ENCODE measurements at places on chromosomes 12 and 14. TPM values are rescaled to one million over a fixed set of nuclear protein-coding genes. Genes with fewer than 3 reads are reported as not detected.

- DNase-seq: no peak
These were observed 16.6 kb upstream of the CLEC2A start for GRCh38 chr12:9948606-9949296.

DNA sequence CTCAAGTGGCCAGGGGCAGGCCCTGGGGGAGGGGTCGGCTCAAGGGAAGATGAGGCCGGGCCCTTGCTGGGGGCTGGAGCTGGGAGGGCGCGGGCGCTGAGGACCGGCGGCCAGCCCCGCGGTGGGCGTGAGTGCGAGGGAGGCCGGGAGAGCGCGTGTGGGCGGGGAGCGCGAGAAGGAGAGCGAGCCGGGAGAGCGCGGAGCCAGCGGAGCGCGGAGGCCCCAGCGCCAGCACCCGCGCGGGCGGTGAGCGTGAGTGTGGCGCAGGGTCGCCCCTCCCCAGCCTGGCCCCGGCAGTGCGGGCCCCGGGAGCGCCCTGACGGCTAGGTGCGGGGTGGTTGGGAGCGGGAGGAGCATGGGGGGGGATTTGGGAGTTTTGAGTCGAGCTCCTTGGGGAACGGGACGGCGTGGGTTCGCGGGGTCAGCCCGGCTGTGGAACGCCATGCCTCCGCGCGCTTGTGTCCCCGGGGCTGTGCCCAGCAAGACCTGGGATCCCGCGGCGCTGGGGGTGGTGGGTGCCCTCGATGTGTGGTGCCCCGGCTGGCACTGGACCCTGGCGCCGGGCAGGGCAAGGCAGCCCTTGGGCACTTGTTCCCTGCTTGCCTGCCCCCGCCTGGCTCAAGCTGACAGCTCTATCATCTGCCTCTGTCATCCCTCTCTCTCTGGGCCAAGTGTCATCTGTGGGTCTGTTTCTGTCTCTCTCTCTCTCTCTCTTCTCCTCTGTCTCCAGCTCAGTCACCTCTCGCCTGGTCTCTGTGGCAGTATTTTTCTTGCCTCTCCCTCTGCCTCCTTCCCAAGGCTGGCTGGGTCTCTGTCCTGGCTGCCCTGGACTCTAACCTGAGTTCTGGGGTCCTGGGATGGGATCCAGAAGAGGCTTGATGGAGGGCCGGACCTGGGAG lies at the start of gene LBHD2:
TSS of gene LBHD2 (plus strand) at position 190 of the 899 bp plus-strand sequence. CDS start 1,803 bp downstream, outside the sequence.
- DNase-seq: no peak

DNA sequence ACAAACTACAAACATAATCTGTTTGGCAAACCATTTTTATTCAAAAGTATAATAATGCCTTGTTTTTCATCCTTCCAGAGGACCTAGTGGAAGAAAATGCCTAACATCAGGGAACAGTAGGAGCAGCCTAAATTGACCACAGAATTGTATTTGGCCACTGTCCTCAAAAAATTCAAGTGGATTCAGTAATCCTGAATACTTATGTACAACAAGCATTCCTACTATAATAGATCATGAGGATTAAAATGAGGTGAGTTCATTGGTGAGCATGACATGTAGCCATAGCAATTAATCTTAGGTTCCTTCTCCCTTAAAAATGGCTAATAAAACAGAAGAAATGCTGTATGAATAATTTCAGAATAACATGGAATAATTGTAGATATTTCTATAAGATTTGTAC lies 209.3 kb downstream of the DAD1 start:
- peak; percentile 18 for DNase-seq

GRCh38 chr12:61880186-61880585 lies 380.0 kb upstream of the USP15 start:
- no peak for DNase-seq

DNA sequence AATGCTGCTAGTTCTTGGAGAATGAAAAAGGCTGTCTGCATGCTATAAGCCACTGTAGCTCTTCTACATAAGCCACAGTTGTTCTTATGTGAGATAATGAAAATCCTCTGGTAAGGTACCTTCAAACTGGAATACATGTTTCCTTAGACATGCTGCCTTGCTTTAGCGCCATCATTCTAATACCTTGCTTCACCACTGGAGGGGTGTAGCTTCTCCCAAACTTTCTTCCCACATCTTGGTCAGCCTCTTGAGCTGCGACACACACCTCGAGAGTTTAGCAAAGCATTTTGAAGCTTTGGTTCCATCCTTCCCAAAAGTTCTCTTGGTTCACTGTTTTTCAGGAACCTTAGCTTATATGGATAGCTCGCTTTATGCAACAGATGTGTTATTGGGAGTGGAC lies 69.5 kb downstream of the NKX2-1 start:
- DNase-seq: no peak

DNA sequence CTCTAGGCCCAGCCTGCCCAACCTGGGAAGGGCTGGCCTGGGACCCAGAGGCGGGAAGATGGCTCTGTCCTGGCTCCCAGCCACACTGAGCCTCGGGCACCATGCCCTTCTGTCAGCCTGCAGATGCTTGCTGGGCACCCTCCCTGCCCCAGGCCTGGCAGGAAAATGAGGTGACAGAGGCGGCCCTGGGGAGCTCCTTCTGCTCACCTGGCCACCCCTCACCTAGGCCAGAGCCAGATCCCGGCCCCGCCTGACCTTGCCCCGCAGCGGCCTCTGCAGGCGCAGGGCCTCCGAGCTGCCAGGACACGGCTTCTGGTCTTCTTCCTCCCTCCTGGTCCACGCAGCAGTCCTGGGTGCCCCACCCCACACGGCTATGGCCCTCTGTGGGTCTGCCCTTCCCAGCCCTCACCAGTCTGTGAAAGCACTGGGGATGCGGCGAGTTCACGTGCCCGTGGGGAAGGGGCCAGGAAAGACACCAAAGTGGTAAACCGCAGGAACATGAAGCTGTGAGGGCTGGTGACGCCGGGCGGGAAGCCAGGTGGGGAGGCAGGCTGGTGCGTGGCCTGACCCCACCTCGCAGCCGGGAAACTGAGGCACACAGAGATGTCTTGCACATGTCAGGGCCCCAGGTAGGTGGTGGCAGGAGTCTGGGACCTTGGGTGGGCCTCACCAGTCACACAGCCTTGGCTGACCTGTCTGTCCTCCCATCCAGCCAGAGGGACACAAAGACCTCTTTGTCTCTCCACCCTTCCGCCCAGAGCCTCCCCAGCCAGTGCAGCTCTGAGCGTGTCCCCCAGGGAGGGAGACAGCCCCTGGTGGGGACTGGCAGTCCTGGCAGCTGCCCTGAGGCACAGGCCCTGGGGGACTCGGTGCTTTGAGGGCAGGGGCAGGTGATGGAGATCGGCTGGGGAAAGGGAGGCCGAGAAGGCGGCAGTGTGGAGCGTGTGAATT lies 12.8 kb downstream of the BAG5 start:
- DNase-seq: no peak

GRCh38 chr14:61673305-61673704 lies 22.0 kb upstream of the HIF1A start:
- no peak for DNase-seq

GRCh38 chr12:27747111-27747820 lies 32.8 kb upstream of the KLHL42 start:
- no peak for DNase-seq

DNA sequence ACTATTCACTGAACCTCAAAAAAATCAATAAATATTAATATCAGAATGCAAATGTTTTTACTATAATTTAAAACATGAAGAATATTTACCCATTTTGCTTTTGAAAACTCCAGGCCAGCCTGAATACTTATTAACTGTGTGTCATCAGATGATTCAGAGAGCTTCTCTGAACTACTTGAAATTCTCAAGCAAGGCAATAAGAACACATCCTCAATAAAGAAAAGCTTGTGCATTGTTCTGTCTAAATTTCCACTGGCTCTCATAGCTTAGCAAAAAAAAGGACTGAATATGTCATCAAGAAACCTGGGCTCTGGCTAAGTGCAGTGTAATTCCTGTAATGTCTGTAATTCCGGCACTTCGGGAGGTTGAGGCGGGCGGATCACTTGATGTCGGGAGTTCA lies 194.1 kb downstream of the BTG1 start:
- DNase-seq: no peak

- DNase-seq: no peak
These were observed 1.9 kb downstream of the BCL7A start for GRCh38 chr12:122023339-122024131.

DNA sequence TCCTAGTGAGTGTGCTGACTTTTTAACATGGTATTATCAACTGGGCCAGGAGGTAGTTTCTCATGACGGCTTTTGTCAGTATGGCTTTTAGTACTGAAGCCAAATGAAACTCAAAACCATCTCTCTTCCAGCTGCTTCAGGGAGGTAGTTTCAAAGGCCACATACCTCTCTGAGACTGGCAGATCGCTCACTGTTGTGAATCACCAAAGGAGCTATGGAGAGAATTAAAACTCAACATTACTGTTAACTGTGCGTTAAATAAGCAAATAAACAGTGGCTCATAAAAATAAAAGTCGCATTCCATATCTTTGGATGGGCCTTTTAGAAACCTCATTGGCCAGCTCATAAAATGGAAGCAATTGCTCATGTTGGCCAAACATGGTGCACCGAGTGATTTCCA lies 141.1 kb downstream of the HMGA2 start:
- DNase-seq: no peak

GRCh38 chr14:89013098-89013504 lies 188.7 kb downstream of the TTC8 start:
- no peak for DNase-seq

- DNase-seq: no peak
These were observed 6.4 kb upstream of the RABGGTA start for GRCh38 chr14:24277606-24278321.

- peak; percentile 26 for DNase-seq
These were observed 777 bp downstream of the ASCL1 start for GRCh38 chr12:102958073-102958829.

DNA sequence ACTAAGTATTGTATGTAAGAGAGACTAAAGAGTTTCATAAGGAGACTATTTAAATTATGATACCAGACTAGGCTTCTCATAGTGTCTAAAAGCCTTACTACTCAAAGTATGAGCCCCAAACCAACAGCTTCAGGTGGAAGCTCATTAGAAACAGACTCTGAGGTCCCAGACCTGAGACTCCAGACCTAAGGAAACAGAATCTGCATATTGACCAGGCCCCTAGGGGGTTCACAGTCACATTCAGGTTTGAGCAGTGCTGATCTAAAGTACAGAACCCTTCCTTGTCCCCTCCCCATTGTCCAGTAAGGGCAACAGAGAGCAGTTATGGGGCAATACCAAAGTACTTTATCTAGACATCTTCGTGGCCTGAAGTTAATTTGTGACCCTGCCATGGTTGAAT lies 87.7 kb downstream of the SSPN start:
- no peak for DNase-seq

DNA sequence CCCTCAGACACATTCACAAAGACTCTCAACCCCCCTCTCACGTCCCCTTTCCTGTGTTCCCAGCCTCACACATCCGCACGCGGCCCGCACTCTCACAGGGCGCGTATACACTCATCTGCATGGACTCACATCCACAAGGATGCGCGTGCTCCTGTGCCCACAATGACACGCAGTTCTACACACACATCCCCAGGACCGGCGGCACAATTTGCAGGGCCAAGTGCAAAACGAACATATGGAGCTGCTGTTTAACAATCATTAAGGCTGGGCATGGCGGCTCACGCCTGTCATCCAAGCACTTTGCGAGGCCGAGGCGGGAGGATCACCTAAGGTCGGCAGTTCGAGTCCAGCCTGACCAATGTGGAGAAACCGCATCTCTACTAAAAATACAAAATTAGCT lies 36.4 kb upstream of the EML1 start:
- no peak for DNase-seq

DNA sequence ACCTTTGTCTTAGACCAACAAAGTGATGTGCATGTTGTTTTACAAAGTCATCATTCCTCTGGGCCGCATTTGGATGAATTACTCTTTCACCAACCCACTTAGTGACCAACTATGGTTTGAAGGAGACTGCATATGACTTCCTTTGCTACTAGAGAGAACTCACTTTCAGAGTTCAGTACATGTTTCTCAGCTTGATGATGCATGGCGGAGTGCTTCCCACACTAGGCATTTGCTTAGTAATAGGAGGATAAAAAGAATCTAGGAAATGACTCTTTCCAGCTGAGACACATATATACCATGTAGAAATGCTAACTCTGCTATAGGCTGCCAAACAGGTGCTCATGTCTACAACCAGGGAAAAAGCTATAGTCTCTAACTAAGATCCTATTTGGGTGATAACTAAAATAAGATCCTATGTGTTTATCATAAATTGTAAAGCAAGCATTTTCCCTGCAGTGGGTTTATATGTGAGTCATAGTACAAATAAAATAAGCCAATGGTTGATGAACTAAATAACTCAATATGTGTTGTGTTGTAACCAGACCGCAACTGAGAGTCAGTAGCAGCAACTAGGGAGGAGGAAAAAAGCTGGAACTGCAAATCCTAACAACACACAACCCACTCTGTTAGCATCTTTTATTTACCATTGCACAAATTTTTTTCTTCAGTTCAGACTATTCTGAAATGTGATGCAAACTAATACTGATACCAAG lies 87.2 kb downstream of the TSPAN8 start:
- DNase-seq: no peak

- no peak for DNase-seq
These were observed 229.2 kb downstream of the SPTSSA start for GRCh38 chr14:34232790-34233189.

DNA sequence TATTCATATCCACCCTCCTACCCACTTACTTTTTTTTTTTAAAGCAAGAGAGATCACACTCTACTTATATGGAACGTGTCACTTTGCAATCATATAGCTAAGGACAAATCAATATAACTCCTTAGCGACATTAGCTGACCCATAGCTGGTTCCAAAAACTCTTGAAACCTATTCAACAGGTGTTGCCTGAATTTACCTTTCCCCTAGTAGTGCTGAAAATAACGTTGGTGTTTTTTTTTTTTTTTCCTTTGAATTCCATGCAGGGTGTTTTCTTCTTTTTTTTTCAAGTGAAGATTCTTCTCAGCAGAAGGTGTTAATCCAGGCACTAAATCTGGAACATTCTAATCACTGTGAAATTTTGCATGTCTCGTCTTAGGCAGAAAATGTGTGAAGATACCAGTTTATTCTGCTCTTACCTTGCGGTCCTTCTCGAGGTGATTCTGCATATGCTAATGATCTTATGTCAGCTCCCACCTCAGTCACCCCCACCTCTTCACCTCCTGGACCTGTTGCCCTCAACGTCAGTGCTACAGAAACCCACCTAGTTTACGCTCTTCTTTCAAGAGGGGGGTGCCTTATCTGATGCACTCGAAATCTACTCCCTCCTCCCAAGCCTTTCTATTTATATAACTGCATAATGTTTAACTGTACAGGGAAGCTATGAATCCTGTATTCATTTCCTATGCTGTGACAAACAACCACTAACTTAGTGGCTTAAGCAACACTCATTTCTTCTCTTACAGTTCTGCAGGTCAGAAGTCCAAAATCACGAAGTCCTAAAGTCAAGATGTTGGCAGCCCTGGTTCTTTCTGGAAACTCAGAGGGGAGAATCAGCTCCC lies 7.1 kb upstream of the VPS37B start:
- DNase-seq: no peak

Gene FGF6
- total RNA-seq: not detected

Gene SLC6A12
- not detected for total RNA-seq

Gene RDH12
- total RNA-seq: 0.07 TPM

Gene TMEM30B
- 17.9 TPM for total RNA-seq

Gene CFAP251
- total RNA-seq: 44.5 TPM

Gene KCNH3
- total RNA-seq: 0.25 TPM

Gene NUP37
- total RNA-seq: 68.8 TPM

Gene SCN8A
- 6.1 TPM for total RNA-seq

Gene ACSS3
- 0.04 TPM for total RNA-seq

Gene MMP17
- 20.1 TPM for total RNA-seq

Gene FERMT2
- 17.1 TPM for total RNA-seq

Gene IFNG-AS1
- not detected for total RNA-seq

Gene BATF
- not detected for total RNA-seq

Measured in foreskin keratinocyte (primary cell).